Activated B cell treated with CpG ODN at 0.5 μM for 24 hours (primary cell): ENCODE measurements at places on chromosomes 5 and 9. TPM values are rescaled to one million over a fixed set of nuclear protein-coding genes. Genes with fewer than 3 reads are reported as not detected.

DNA sequence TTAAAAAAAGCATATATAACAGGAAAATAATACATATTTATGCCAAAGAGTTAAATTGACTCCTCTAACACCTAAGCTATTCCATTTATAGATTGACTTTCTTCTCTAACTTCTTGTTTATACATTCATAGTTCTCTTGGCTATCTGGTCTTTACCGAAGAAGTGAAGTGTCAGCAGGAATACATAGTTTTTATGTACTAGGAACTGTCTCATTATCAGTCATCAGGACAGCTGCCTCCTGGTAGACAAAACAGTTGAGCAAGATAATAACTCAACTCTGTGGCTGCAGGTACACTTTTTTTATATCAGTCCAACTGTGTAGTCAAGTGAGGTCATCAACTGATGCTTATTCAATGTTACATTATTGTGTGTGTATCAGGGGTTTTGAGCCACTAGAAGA, 1436.0 kb upstream of the NUDT12 start:
- no peak overlapping the region for H3K4me3 ChIP-seq
- H3K27ac ChIP-seq = no peak overlapping the region
- no peaks in the 10 kb centered on the region for H3K4me1 ChIP-seq
- no peaks in the 10 kb centered on the region for H3K27me3 ChIP-seq

- no peaks in the 10 kb centered on the region for H3K27me3 ChIP-seq
- H3K4me1 ChIP-seq = no peaks in the 10 kb centered on the region
- H3K27ac ChIP-seq = no peak overlapping the region
- no peak for DNase-seq
- H3K4me3 ChIP-seq = no peak overlapping the region
Measured at GRCh38 chr5:111337133-111337532, 112.9 kb downstream of the CAMK4 start.

Gene PCDHGA11
- total RNA-seq = 0.73 and 1.1 TPM in 2 replicates

Gene GNA14
- total RNA-seq = not detected in 2 replicates

DNA sequence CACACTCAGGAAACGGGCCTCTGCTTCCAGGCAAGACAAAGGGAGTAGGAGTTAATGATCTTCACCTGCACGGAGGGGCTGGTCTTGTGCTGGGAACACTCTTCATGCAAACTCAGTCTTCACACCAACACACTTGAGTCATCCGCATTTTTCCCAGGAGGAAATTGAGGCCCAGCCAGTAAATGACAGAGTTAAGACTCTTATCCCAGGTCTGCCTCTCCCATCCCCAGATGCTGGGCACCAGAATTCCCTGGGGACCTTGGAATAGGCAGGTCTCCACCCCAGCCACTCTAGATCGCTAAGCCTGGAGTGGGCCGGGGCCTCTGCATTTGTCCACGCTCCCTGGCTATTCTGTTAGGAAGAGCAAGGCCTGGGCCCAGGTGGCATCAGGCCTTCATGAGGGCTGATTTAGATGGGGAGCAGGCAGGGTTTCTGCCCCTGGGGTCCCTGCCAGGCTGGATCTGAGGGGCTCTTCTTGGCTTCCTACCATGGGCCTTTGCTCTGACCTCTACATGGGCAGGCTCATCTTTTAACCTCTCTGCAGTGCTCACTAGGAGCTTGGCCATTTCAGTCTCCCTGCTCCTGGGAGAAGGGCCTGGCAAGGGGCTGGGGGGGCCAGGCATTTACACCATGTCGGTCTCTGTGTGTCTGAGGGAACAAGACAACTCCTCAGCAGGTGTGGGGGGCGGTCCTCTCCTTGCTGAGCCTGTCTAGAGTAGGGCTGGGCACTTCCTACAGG, 77.3 kb downstream of the AMBP start:
- no peaks in the 10 kb centered on the region for H3K27me3 ChIP-seq
- no peaks in the 10 kb centered on the region for H3K4me1 ChIP-seq
- H3K36me3 ChIP-seq = no peaks in the 10 kb centered on the region
- H3K27ac ChIP-seq = no peak overlapping the region

GRCh38 chr5:115699967-115700366, 74.1 kb upstream of the TMED7 start:
- H3K27ac ChIP-seq = no peak overlapping the region
- H3K4me1 ChIP-seq = no peaks in the 10 kb centered on the region
- DNase-seq = no peak
- no peak overlapping the region for H3K4me3 ChIP-seq

Gene NIPAL4
- 2.7 and 2.8 TPM in 2 replicates for total RNA-seq

GRCh38 chr5:68033961-68034571, 181.5 kb upstream of the PIK3R1 start:
- no peak overlapping the region for H3K4me3 ChIP-seq
- DNase-seq = no peak
- H3K36me3 ChIP-seq = no peaks in the 10 kb centered on the region
- no peak overlapping the region for H3K27ac ChIP-seq
- no peaks in the 10 kb centered on the region for H3K4me1 ChIP-seq

Gene PAPPA
- total RNA-seq = not detected in 2 replicates

Gene NTRK2
- total RNA-seq = 0.07 and 0.10 TPM in 2 replicates

DNA sequence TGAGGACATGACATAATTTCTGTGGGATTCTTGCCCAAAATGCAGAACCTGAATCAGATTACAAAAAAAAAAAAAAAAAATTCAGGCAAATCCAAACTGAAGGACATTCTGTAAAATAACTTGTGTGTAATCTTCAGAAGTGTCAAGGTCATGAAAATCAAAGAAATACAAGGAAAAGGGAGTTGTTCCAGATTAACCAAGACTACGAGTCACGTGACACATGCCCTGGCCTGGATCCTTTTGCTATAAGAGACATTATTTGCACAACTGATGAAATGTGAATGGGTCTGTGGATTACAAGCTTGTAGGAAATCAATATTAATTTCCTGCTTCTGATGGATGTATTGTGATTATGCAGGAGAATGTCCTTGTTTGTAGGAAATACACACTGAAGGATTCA, 216.8 kb upstream of the NFIL3 start:
- no peak overlapping the region for H3K4me3 ChIP-seq
- H3K4me1 ChIP-seq = peaks cover 7% of the 10 kb centered on the region
- no peak for DNase-seq
- H3K36me3 ChIP-seq = no peaks in the 10 kb centered on the region

- no peak overlapping the region for H3K4me3 ChIP-seq
- DNase-seq = no peak
- no peaks in the 10 kb centered on the region for H3K27me3 ChIP-seq
- H3K4me1 ChIP-seq = no peaks in the 10 kb centered on the region
Measured at GRCh38 chr5:94784536-94785505, 166.4 kb downstream of the SLF1 start.

- no peaks in the 10 kb centered on the region for H3K27me3 ChIP-seq
- H3K4me3 ChIP-seq = peak overlapping the region; percentile 24
- H3K27ac ChIP-seq = peak overlapping the region; percentile 84
- no peaks in the 10 kb centered on the region for H3K36me3 ChIP-seq
- DNase-seq = no peak
Measured at GRCh38 chr5:89441965-89442364, 559.0 kb upstream of the MEF2C start.

DNA sequence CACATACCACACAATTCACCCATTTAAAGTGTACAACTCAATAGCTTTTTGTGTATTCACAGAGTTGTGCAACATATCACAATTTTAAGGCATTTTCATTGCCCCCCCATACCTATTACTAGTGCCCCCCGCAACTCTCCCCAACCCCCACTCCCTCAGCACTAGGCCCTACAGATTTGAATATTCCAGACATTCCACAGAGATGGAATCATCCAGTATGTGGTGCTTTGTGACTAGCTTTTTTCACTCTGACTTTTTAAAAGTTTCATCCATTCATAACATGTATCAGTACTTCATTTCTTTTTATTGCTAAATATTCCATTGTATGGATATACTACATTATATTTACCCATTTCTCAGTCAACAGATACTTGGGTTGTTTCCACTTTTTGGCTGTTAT, 102.9 kb upstream of the LRRTM2 start:
- H3K27ac ChIP-seq = no peak overlapping the region
- no peak overlapping the region for H3K4me3 ChIP-seq
- no peaks in the 10 kb centered on the region for H3K36me3 ChIP-seq
- DNase-seq = no peak
- no peaks in the 10 kb centered on the region for H3K4me1 ChIP-seq
- no peaks in the 10 kb centered on the region for H3K27me3 ChIP-seq

- peaks cover 18% of the 10 kb centered on the region for H3K36me3 ChIP-seq
- H3K4me1 ChIP-seq = peaks cover 16% of the 10 kb centered on the region
- H3K4me3 ChIP-seq = no peak overlapping the region
Measured at GRCh38 chr5:14762549-14763216, 98.2 kb downstream of the OTULIN start.

- no peak overlapping the region for H3K4me3 ChIP-seq
- no peaks in the 10 kb centered on the region for H3K27me3 ChIP-seq
- DNase-seq = no peak
- no peaks in the 10 kb centered on the region for H3K4me1 ChIP-seq
- H3K27ac ChIP-seq = no peak overlapping the region
- no peaks in the 10 kb centered on the region for H3K36me3 ChIP-seq
Measured at GRCh38 chr5:101346906-101347305, 443.8 kb upstream of the ST8SIA4 start.

GRCh38 chr5:179301796-179302195, 43.5 kb downstream of the ADAMTS2 start:
- no peaks in the 10 kb centered on the region for H3K4me1 ChIP-seq
- H3K4me3 ChIP-seq = no peak overlapping the region
- no peak overlapping the region for H3K27ac ChIP-seq
- H3K36me3 ChIP-seq = no peaks in the 10 kb centered on the region

- no peaks in the 10 kb centered on the region for H3K4me1 ChIP-seq
- H3K36me3 ChIP-seq = no peaks in the 10 kb centered on the region
- no peak overlapping the region for H3K4me3 ChIP-seq
- no peak for DNase-seq
- peaks cover 38% of the 10 kb centered on the region for H3K27me3 ChIP-seq
Measured at GRCh38 chr5:155727512-155728145, 599.3 kb upstream of the SGCD start.

GRCh38 chr5:99037668-99038067, 108.9 kb upstream of the CHD1 start:
- H3K4me1 ChIP-seq = peaks cover 73% of the 10 kb centered on the region
- no peaks in the 10 kb centered on the region for H3K27me3 ChIP-seq
- H3K27ac ChIP-seq = peak overlapping the region; percentile 47
- H3K4me3 ChIP-seq = peak overlapping the region; percentile 17
- peaks cover 16% of the 10 kb centered on the region for H3K36me3 ChIP-seq
- no peak for DNase-seq

- no peak overlapping the region for H3K27ac ChIP-seq
- DNase-seq = no peak
- H3K4me3 ChIP-seq = no peak overlapping the region
- no peaks in the 10 kb centered on the region for H3K4me1 ChIP-seq
- peaks cover 2% of the 10 kb centered on the region for H3K27me3 ChIP-seq
- H3K36me3 ChIP-seq = no peaks in the 10 kb centered on the region
Measured at GRCh38 chr5:155148694-155149093, 135.1 kb downstream of the KIF4B start.

- H3K27ac ChIP-seq = peak overlapping the region; percentile 46
- peaks cover 12% of the 10 kb centered on the region for H3K4me1 ChIP-seq
- DNase-seq = no peak
- no peak overlapping the region for H3K4me3 ChIP-seq
- H3K27me3 ChIP-seq = no peaks in the 10 kb centered on the region
Measured at GRCh38 chr9:79857188-79857587, 285.4 kb downstream of the TLE4 start.

Gene IFNA13
- total RNA-seq = not detected in 2 replicates

DNA sequence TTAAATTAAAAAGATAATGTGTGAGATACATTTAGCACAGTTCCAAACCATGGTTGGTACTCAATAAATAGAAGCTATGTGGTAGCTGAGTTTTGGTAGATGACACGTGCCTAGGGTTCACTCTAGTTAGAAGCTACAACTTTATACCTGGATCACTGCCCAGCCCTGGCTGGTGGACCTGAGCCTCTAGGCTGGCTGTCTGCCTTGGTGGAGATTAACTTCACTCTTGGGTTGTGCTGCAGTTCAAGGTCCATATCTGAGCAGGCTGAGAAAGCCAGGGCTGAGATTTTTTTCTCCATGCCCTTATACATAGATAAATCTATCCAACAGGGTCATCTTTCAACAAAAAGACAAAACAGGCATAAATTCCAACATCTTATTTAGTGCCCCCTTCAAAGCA, 44.6 kb upstream of the SPDL1 start:
- DNase-seq = no peak
- no peak overlapping the region for H3K4me3 ChIP-seq
- no peak overlapping the region for H3K27ac ChIP-seq
- H3K27me3 ChIP-seq = peaks cover 13% of the 10 kb centered on the region
- no peaks in the 10 kb centered on the region for H3K4me1 ChIP-seq
- H3K36me3 ChIP-seq = no peaks in the 10 kb centered on the region
